ENCODE measurements at places on chromosomes 3 and 15.

GRCh38 chr3:138072796-138073195, 42.6 kb downstream of the DZIP1L start:
- DNase-seq: no peak

- peak; percentile 20 for DNase-seq
Observed at GRCh38 chr3:81443958-81444357, 317.5 kb downstream of the GBE1 start.

- DNase-seq: no peak
Observed at GRCh38 chr15:76664411-76664810, 240.7 kb downstream of the SCAPER start.

- DNase-seq: no peak
Observed at GRCh38 chr3:150074277-150074676, 103.6 kb upstream of the PFN2 start.

GRCh38 chr3:116342499-116342898, 102.8 kb downstream of the LSAMP start:
- DNase-seq: no peak

Measured in HTR-8/SVneo (cell line).